Retinal pigment epithelial cell (primary cell): ENCODE measurements at places on chromosomes 3 and 15.
A peak's percentile ranks its signal among the peaks of the same experiment; 100 is the strongest.

- no peak for DNase-seq
Measured at GRCh38 chr15:27820232-27820631, 278.9 kb downstream of the OCA2 start.

DNA sequence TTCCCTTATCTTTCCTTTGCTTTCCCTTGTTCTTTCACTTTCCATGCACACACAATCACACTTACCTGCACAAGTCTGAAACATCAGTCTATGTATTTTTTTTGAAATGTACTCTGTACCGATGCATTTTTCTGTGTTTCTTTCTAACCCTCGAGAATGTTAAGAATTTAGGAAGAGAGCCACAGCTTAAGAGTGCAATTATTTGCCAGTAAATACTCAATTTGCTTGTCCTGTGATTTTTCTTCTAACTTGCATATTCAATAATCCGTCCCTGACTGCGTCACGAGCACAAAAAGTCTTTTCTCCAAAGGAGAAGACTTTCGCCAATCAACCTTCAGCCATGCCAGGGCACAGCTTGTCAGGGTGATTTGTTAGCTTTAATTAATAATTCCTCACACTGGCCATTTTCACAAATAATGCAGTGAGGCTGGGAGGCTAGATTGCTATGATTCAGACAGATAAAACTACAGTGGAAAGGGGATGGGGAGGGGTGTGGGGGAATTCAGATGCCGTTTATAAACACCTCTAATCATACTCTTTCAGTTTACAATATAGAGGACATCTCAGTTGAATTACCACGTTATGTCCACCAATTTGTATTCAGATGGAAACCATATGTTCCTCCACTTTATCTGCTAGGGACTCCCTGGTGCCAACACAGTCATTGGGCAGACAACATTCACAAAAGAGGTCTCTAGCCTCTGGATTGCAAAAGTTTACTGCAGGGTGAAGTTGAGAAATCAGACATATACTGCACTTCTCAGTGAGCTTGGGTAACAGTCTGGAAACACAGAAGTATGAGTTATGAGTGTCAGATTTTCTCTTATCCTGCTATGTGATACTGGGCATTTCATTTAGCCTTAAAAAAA is 388.0 kb downstream of the ZBTB20 start:
- DNase-seq = peak; percentile 77

GRCh38 chr15:27714675-27715074 is 384.4 kb downstream of the OCA2 start:
- no peak for DNase-seq

- no peak for DNase-seq
Measured at GRCh38 chr3:37338500-37338899, 164.1 kb upstream of the LRRFIP2 start.

DNA sequence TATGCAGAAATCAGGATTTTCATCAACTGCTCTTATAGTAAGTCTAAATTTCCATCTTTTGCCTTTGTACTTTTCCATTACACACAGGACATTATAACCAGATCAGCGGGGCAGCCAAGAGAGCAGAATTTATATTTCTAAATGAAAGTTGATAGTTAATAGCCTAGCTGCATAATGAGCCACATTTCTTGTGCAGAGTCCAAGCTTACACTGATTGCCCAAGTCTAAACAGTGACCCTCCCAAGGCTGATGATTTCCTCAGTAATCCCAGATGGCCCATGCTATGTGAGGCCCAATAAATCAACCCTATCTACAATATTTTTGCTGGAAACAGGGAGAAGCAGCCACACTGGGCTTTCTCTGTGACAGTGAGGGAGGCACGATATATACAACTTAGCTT is 475.8 kb upstream of the KCNMB2 start:
- no peak for DNase-seq

DNA sequence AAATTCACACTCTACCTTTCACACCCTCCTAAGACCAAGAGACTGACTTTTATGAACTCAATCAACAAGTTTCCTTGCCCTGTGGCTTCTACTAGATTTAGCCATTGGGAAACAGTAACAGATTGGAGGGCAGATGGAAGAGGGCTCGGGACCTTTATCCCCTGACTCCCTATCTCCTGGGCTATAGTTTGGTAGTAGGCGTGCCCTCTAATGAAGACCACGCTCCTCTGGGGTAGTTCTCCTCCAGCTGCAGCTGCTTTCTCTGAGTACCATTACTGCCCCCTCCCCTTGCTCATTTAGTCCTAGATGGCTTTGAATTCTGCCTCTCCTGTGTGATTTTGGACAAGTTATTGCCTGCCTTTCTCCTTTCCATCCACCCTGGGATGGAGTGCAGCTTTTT is 33.3 kb downstream of the FMN1 start:
- DNase-seq = no peak

GRCh38 chr15:81113861-81114291 is 20.2 kb upstream of the CFAP161 start:
- no peak for DNase-seq

- no peak for DNase-seq
Measured at GRCh38 chr3:61029194-61029593, 222.1 kb downstream of the FHIT start.

- no peak for DNase-seq
Measured at GRCh38 chr3:197430934-197431333, 124.8 kb downstream of the BDH1 start.

DNA sequence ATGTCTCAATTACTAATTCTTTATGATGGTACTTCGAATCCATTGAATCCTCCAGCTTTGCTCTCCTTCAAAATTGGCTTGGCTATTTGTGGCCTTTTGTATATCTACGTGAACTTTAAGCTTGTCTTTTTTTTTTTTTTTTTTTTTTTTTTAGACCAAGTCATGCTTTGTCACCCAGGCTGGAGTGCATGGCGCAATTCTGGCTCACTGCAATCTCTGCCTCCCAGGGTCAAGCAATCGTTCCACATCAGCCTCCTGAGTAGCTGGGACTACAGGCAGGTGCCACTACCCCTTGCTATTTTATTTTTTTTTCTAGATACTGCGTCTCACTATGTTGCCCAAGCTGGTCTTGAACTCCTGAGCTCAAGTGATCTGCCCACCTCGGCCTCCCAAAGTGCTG is 7.7 kb upstream of the DIPK2A start:
- no peak for DNase-seq

- no peak for DNase-seq
Measured at GRCh38 chr3:43573576-43573975, 48.2 kb downstream of the ANO10 start.

DNA sequence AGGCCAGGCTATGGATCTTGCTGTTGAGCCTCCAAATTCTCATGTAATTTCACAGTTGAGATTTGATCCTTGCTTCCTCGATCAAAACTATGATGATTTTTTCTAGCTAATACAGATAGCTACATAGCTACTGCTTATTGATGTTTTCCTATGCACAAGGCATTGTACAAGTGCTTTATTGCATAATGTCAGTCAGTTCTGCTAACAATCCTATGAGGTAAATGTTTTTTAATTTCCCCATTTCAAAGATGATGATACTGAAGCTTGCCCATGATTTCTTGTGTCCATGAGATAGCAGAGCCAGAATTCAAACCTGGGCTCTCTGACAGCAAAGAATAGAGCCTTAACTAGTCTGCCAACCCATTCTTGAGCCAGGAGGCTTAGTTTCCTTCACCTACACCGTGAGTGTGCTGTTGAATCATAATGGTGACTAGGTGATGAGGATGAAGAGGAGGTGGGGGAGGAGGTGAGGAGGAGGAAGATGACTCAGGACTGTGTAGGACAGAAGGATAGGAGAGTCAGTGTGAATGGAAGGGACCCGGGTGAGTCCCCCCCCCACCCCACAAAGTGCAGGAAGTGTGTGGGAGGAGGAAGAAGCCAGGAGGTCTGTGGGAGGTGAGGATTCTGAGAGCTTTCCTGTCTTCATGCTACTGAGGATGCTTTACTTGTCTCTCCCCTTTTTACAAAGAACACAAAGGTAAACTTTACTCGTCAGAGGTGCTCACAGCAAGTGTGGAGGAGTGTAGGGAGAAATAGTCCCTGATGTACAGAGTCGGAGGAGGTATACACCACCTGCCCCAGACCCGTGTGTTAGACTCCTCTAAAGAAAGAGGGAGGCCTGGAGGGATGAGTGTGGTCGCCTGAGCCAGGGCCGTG is 3.6 kb downstream of the TAGLN3 start:
- DNase-seq = no peak

DNA sequence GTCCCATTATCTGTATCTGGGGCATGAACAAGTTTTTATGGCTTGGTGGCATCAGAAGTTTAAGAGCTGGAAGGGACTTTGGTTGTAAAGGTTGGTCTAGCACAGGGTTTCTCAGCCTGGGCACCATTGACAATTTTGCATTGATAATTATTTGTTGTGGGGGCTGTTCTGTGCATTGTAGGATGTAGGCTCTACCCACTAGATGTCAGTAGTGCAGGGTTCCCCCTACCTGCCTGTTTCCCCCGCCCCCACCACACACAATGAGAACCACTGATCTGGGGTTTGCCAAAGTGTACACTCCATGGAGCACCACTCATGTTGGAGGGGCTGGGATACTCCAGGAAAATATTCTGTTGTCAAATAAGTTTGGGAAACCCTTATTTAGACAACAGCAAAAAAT is 42.7 kb downstream of the PLCL2 start:
- no peak for DNase-seq

DNA sequence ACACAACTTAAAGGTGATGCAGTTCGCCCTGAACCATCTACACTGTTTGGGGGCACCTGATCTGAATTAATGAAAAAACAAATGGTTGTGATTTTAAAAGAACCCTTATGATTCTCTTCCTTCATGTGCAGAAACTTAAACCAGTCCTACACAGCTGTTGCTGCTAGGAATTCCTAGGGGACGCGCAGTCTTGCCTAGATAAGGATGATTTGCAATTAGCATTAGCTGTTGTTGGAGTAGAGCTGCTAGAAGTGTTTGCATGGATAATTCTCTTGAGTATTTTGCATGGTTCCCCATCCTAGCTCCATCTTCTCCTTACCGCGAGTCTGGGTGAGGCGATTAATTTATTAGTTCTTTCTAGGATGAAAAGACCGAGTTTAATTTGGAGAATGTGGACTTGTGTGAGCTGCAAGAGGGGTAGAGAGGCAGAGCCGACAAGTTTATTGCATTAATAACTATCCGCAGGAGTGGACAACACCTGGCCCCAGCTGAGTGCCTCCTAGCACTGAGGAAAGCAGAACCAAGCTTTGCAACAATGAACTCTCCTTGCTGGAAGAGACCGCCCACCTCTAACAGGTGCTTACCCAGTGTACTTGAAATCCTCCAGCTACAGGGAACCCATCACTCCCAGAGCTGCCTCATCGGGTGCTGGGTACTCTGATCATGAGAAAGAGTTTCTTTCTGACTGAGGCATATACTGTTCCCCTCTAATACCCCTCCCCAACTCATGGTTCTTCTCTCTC is 75.0 kb upstream of the WNT7A start:
- no peak for DNase-seq

- DNase-seq = no peak
Measured at GRCh38 chr3:23751212-23751723, 54.5 kb upstream of the UBE2E1 start.

DNA sequence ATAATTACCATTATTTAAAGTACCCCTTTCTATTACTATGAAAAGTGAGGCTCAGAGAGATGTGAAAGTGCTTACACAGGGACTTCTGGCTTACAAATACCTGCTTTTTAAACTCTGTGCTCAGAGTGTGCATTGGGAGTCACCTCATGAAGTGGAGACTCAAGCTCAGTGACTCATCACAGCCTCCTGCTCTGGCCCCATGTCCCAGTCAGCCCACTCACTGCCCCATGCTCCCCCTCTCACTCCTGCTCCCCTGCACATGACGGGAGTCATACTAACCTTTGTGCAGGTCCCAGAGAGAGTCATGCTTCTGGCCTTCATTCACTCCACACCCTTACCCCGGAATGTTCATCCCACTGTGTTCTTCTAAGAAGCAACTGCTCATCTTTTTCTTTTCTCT is 20.2 kb downstream of the CCR1 start:
- no peak for DNase-seq

GRCh38 chr3:113255100-113255853 is 43.9 kb downstream of the BOC start:
- DNase-seq = no peak

DNA sequence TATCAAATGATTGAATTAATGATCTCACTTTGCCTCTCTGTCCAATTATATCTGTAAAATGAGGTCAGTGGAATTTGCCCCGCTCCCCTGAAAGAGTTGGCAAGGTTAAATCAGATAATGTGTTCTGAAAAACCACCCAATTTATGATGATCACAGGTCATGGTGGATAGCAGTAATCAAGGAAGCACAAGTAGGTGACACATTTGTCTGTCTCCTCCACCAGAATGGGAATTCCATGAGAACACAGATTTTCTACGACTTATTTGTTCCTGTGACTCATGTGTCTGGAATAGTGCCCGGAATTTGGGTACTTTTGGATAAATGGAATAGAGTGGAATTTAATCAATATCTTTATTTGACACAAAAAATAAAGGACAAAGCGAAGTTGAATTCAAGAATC is 220.9 kb upstream of the SUCLG2 start:
- DNase-seq = no peak

DNA sequence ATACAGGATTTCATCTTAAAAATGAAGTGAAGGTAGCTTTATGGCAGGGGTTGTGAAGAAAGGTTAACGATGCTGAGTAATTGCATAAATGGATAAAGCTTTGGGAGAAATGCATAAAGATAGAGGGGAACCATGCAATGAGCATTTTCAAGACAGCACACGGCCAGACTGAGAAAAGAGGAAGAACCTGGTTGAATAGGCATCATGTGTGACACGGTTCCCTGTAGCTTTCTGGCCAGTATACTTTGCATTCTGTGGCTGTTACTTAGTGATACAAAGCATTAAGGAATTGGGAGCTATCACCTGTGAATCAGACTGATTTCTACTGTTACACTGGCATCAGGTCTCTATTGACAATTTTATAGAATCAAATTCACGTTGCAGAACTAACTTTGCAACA is 33.3 kb downstream of the NR2C2 start:
- no peak for DNase-seq

GRCh38 chr3:136856665-136857064 is 5.3 kb upstream of the NCK1 start:
- DNase-seq = no peak

GRCh38 chr3:146454796-146455195 is 14.6 kb downstream of the PLSCR2 start:
- no peak for DNase-seq

DNA sequence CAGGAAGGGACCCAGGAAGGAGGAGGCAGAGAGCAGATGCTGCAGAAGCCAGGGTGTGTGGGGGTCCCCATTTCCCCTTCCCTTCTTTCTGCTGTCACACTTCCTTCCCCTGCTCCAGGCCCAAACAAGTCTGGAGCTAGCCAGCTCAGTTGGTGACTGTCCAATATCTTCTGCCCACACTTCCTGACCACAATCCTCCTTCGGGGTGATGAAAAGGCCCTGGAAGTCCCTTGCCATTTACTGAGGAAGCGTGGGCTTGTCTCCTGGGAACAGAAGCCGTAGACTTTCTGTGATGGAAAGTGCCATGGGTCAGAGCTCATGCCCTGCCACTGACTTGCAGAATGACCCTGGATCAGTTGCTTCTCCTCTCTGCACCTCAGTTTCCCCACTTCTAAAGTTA is 39.0 kb downstream of the ANAPC13 start:
- DNase-seq = no peak
